ENCODE measurements at places on chromosomes 16 and 17. TPM values are rescaled to one million over a fixed set of nuclear protein-coding genes. Genes with fewer than 3 reads are reported as not detected.

- peak; percentile 56 for ATAC-seq
Observed at GRCh38 chr16:12236589-12236988, 260.1 kb downstream of the SNX29 start.

DNA sequence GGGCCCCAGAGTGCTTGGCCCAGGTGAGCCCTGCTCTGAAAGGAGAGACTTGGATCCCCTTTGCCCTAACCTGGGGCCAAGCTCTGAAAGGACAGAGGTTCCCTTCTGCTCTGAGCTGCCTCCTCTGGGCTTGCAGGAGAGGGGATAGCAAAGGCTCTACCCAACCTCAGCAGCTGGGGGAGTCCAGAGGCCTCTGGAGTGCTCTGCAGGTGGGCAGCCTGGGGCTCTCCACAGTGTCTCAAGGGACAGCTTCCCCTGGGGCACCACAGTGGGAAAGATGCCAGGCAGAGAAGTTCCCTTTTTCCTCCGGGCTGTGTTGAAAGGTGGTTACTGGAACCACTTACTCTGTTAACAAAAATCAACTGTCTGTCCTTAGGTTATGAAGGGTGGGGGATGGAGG, 48.2 kb upstream of the MGAT5B start:
- no peak for ATAC-seq

GRCh38 chr17:75995385-75995925, 5.2 kb upstream of the CDK3 start:
- no peak for ATAC-seq

GRCh38 chr17:2903193-2903974, 107.1 kb downstream of the RAP1GAP2 start:
- ATAC-seq: no peak

DNA sequence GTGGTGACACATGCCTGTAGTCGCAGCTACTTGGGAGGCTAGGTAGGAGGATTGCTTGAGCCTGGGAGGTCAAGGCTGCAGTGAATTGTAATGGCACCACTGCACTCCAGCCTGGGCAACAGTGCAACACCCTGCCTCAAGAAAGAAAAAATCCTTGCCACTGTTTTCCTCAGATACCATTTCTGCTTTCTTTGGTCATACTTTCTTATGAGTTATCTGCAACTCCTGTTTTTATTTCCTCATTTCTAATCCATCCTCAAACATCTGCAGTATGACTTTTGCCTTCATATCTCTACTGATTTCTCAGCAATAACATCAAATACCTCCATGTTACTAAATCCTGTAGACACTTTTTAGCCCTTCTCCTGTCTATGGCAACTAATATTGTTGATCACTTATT, 3.1 kb upstream of the AP2B1 start:
- no peak for ATAC-seq

DNA sequence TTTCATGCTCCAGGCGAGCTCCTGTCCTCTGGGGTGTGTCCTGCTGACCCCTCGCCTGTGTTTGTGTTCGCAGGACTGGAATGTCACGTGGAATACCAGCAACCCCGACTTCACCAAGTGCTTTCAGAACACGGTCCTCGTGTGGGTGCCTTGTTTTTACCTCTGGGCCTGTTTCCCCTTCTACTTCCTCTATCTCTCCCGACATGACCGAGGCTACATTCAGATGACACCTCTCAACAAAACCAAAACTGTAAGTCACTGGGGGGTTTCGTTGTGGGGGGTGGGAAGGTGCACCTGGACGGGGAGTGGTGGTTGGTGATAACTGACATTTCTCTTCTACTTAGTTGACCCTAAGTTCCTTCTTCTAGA, 58.3 kb downstream of the ABCC1 start:
- ATAC-seq: no peak

DNA sequence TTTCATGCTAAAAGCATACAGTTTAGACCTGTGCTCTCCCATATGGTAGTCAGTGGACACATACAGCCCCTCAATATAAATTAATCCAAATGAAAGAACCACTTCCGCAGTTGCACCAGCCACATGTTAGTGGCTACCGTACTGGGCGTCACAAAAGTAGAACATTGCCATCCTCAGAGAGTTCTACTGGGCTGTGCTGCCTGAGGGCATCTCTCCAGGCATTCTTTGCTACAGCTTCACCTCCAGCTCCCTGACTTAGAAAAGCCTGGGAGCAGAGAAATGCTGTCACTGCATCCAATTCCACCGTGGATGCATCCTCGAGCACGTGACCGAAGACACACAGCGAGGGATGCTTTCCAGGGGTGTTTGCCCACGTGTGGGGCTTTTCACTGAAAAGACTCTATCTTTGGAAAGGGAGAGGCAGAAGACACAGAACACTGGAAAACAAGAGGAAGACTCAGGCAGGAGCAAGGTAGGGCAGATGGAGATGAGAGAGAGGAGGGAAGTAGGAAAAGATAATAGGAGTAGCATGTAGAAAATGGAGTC, 86.4 kb downstream of the GAS7 start:
- ATAC-seq: no peak

DNA sequence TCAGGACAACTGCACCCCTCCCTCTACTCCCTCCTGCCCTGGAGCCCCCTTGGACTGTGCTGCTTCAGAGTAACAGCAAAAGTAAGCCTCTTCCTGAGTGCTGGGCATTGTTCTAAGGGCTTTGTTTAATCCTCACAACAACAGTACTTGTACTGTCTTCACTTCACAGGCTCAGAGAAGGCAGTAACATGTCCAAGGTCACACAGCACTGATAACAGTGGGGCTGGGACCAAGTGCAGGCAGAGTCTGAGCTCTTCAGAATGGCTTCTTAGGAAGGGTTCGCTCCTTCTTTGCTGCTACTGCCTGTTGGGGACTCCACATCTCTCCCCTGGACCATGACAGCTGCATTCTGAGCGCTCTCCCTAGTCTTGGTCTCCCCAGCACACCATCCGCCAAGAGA, 24.6 kb downstream of the TMEM132E start:
- ATAC-seq: no peak

DNA sequence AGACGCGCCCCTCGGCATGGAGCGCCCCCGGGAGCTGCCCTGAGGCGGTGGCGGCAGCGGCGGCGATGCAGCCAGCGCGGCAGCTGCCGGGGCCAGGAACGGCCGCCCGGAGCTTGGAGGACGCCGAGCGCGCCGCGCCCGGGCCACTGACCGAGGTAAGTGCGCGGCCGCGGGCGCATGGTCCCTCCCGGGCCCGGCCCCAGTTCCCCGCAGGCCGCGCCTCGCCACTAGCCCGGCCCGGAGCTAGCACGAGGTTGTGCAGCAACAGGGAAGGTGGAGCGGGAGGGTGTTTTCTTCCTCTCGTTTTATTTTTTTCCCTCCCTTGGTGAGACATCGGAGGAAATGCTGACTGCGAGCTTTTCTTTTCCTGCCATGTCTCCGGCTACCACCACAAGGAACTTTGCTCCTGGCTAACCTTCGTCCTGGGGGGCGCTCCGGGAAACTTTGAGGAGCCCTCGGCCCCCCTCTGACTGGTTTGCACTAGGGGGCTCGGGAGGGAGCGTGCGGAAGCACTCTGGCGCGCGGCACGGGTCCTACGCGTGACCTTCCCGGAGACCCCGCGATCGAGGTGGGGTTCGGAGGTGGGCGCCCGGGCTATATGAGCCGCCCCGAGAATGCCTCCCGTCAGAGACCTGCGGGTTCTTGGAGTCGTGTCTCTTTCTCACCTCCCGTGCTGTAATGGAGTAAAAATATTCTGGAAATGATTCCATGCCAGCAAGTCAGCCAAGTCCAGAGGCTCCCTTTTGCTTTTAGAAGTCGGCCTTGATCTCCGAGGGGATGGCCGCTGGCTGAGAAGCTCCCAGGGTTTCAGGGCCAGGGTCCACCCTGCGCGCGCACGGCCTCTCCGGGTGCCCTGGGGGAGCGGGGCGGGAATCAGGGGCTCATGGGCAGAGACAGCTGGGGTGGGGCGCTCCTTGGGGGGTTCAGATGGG, 868 bp downstream of the KCNJ12 start:
- peak; percentile 46 for ATAC-seq

- peak; percentile 96 for ATAC-seq
Observed at GRCh38 chr16:2799859-2800226, 1.6 kb downstream of the PRSS41 start.

DNA sequence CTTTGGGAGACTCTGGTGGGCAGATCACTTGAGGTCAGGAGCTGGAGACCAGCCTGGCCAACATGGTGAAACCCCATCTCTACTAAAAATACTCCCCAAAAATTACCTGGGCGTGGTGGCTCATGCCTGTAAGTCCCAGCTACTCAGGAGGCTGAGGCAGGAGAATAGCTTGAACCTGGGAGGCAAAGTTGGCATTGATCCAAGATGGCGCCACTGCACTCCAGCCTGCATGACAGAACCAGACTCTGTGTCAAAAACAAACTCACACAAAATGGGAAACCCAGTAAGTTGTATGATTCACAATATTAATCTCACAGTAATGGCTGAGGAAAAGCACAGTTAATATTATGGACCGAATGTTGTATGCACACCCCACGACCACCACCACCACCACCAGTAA, 24.3 kb downstream of the WSB1 start:
- ATAC-seq: no peak

GRCh38 chr16:70702624-70703023, 16.8 kb upstream of the MTSS2 start:
- no peak for ATAC-seq

- no peak for ATAC-seq
Observed at GRCh38 chr17:17511881-17512858, 16.0 kb upstream of the RASD1 start.

DNA sequence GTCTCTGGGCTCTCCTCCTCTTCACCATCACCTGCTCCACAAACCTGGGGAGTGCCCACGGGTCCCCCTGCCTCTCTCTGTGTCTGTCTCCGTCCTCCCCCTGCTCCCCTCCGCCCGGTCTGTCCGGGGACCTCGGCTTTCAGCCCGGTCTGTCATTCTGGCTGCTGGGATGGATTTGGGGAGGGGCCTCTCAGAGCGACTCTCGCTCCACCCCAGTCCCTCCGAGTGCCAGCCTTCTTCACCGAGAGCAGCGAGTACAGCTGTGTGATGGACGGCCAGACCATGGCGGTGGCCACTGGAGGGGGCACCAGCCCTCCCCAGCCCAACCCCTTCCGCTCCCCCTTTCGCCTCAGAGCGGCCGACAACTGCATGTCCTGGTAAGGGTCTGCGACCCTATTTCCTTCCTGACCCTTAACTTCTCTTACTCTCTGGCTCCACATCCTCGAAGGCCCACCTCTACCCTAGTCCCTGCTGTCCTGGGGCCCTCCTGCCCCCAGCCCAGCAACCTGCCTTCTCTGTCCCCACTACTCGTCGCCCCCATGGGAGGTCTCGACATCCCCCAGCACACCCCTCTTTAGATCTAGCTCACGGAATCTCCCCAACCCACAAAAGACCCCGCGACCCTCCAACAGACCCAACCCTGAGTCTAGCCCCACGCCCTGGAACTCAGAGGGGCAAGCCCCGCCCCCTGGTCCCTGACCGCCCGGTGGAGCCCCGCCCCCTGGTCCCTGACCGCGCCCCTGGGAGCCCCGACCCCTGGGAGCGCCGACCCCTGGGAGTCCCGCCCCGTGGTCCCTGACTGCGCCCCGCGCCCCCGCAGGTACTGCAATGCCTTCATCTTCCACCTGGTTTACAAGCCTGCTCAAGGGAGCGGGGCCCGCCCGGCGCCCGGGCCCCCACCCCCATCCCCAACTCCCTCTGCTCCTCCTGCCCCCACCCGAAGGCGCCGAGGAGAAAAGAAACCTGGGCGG, 5.6 kb upstream of the CXCL16 start:
- peak; percentile 18 for ATAC-seq

GRCh38 chr17:83203472-83204221, 124.2 kb downstream of the METRNL start:
- no peak for ATAC-seq

DNA sequence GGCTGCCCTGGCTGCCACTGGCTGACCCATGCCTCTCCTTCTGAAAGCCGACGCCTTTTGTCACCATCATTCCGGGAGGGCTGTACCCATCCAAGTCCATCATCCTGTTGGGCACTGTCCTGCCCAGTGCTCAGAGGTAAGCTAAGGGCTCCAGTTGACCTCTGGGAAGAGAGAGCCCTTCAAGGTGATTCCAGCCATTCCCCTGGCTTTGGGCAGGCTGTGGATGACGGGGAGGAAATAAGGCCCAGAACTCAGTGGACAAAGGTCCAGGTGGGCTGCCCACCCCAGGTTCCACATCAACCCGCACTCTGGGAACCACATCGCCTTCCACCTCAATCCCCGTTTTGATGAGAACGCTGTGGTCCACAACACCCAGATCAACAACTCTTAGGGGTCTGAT, 45.8 kb downstream of the NOS2 start:
- no peak for ATAC-seq

- peak; percentile 32 for ATAC-seq
Observed at GRCh38 chr17:80980397-80981061, 11.1 kb upstream of the CHMP6 start.

DNA sequence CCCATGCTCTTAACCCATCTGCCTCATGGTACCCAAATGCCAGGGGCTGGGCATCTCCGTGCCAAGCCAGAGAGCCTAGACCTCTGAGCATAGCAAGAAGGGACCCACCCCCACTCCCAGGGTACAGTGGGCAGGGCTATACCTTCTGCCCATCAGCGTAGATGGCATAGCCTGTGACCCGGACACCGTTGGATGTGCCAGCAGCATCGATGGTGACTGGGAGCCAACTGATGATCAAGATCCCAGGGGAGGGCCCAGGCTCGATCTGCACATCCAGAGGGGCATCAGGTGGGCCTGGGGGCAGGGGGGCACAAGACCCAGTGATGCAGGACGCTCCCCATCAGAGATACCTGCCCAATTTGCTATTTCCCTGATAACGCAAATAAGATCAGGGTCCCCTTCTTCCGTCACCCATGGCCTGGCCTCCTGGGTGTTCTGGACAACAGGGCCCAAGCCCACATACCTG, 17.1 kb downstream of the TSPOAP1 start:
- ATAC-seq: no peak

DNA sequence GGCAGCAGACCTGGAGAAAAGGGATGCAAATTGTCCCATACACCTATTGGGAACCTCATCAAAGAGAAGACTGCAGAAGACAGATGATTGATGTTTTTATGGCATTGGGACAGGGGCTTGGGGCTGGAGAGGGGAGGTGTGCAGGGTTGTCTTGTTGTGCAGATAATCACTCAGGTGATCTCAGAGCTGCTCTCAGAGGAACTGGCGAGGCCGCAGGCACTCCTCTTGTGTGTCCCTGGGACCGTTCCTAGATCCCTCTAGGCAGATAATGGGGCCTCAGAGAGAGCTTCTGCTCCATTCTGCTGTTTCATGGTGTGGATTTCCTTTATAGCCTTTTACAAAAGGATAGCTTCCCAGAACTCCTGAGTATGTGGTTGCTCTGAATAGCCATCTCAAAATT, 1.6 kb downstream of the RNF213 start:
- no peak for ATAC-seq

- no peak for ATAC-seq
Observed at GRCh38 chr16:83661656-83662055, 146.1 kb upstream of the HSBP1 start.

- no peak for ATAC-seq
Observed at GRCh38 chr17:11178581-11178980, 62.4 kb upstream of the SHISA6 start.

Gene TP53TG3B
- not detected for total RNA-seq

Gene CYTH1
- 32.0 TPM for total RNA-seq

Gene KRT36
- total RNA-seq: not detected

Gene C16orf74
- total RNA-seq: 1.5 TPM

Gene KRT24
- not detected for total RNA-seq

Gene CLEC3A
- total RNA-seq: not detected

Gene MEIOB
- 1.3 TPM for total RNA-seq
